Upper lobe of left lung (tissue), 6 donors: ENCODE measurements at places on chromosomes 4 and X. TPM values are rescaled to one million over a fixed set of nuclear protein-coding genes. Genes with fewer than 3 reads are reported as not detected.

DNA sequence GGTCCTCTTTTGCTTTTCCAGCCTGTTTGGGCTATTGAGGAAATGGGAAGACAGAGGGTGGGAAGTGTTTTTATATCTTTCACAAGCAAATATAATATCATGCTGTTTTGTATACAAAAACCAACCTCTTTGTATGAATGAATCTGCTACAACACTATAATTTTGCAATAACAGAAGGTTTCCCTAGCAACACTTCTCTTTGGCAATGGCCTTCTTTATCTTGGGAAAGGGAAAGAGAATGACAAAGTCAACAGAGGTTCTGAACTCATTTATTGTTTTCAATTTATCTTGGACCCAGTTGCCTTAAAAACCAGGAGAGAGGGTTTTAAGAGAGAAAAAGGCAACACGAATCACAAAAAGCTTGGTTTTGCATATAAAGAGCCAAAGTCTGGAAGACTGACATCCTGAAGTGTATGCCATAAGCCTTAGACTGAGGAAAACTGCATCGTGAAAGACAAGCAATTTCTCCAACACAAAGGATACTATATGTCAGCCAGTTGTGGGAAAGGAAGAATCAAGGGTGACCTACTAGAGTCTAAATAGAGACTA lies 121.8 kb upstream of the FAM241A start:
- no peak for DNase-seq

- DNase-seq: no peak
Measured at GRCh38 chrX:106707771-106708454, 18.6 kb upstream of the RNF128 start.

GRCh38 chrX:130330146-130330545 lies 9.6 kb upstream of the SLC25A14 start:
- no peak for DNase-seq

- no peak for DNase-seq
Measured at GRCh38 chrX:134144231-134144630, 92.8 kb upstream of the CCDC160 start.

GRCh38 chr4:33340168-33340567 lies 2620.0 kb downstream of the PCDH7 start:
- DNase-seq: no peak

BCORL1 gene
- total RNA-seq: 9.1 TPM

ARX gene
- total RNA-seq: not detected

- DNase-seq: no peak
Measured at GRCh38 chr4:39732728-39733127, 34.8 kb downstream of the UBE2K start.

- no peak for DNase-seq
Measured at GRCh38 chr4:8916906-8917305, 45.3 kb upstream of the HMX1 start.

CT55 gene
- total RNA-seq: not detected

GRCh38 chr4:16140879-16141249 lies 57.0 kb upstream of the PROM1 start:
- peak; percentile 65 for DNase-seq

- no peak for DNase-seq
Measured at GRCh38 chr4:139619644-139620043, 46.0 kb upstream of the MGST2 start.

MAGEB10 gene
- not detected for total RNA-seq

TLL1 gene
- 1.9 TPM for total RNA-seq

DNA sequence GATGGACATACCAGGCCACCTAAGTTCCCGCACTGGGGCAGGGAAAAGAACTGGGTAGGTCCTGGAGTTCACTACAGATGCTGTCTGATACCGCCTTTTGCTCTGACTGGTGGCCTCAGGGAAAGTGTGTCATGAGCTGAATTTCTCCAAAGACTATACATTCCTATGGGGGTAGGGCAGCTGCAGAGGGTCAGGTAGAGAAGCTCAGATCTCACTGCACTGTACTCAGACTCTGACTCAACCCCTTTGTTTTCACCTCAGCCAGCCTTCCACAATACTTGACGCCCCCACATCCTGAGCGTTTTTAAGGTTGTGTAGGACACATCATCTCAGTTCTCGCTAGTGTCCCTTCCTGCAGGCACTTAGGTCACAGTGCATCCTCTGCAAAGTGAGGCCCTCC lies 7.8 kb downstream of the GATB start:
- no peak for DNase-seq

RASGEF1B gene
- 64.3 TPM for total RNA-seq

DNA sequence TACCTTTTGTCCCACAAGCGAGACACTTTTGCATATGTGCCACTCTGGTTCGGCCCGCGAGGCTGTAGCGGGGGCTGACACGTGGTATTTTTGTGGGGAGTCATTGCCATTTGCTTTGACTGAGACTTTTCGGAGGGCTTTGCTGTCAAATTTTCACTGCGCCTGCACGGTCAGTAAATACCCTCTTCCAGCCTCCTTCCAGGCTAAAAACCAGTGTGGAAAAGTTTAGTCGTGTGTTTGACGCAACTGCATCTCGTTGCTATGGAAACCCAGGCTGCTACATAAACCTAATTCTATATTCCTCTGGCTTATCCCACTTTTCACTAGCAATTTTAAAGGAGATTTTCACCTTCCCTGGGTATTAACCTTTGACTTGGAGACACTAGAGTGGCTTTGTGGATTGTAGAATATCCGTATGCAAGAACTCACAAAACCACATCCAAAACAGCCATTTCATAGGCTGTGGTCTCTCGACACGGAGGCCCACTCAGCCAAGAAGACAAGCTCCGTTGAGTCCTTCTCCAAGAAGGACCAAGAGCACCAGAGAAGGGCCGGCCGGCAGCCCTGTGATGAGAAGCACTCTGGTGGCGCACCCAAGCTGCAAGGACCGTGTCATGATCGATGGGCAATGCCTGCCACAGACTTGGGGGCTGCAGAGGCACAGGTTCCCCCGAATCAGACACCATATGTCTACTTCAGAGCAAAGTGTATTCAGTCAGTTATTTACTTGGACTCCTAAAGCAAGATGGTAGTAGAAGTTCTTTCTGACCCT lies 38.4 kb upstream of the ENPP6 start:
- DNase-seq: no peak

TCP11X2 gene
- total RNA-seq: 0.30 TPM

BEX5 gene
- total RNA-seq: 3.7 TPM

DNA sequence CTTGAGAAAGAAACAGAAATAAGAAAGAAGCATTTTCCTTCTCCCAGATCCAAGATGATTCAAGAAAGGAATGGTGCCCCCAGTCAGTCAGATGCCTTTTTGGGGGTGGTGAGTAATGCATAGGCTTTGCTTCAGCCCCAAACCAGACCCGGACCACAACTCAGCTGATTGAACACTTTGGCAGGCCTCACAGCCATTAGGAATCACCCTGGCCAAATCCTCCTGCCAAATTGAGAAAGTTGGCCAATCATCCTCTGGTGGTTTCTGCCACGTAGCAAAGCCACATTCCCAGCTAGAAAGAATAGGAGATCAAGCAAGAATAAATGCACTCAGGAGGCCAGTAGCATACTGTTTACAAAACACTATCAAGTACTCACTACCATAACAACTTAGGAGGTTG lies 33.7 kb downstream of the FRMD7 start:
- DNase-seq: no peak

DNA sequence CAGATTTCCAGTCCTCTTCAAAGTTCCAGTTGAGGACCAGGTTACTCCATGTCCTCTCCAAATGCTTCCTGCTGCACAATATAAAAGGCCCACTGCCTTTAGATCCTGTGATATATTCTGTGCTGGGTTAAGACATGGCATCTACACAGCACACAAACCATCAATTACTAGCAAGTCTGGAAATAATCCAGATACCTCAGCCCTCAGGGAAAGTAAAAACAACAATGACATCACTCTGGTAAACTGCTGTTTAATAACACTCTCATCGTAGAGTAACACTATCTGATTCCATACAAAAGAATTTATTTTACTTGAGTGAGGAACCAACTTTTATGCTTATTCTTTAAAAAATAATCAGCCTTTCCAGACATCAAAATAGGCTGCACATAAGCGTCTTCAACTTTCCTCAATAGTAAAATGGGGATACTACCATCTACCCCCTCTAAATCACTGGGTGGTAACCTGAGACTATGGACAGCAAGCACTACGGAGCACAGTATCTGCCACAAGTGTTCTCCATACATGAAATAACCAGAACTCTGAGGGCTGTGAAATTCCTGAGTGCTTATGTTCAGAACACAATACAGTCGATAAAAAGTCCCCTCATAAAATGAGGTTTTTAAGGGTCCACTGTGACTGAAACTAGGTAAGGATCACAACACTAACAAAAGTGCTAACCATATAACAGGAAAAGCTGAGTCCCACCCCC lies 53.4 kb downstream of the ABCG2 start:
- no peak for DNase-seq

- DNase-seq: no peak
Measured at GRCh38 chrX:139642241-139642927, 65.6 kb downstream of the MCF2 start.

DNA sequence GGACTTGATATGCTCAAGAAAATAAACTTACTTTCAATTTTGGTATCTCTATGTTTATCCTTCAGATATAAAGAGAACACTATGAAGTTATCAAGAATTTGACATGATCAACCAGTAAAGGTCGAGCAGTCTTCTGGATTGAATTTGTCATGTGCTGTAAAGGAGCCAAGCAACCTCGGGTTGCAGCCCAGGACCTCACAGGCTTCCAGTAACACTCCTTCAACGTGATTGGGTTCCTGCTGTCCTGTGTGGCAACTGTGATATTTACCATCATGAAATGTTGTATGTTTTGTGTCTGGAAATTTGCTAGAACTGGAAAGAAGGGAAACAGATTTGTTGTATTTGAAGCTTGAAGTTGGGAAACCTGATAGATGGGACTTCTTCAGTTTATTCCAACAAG lies 52.0 kb upstream of the UGT2B7 start:
- DNase-seq: no peak

DNA sequence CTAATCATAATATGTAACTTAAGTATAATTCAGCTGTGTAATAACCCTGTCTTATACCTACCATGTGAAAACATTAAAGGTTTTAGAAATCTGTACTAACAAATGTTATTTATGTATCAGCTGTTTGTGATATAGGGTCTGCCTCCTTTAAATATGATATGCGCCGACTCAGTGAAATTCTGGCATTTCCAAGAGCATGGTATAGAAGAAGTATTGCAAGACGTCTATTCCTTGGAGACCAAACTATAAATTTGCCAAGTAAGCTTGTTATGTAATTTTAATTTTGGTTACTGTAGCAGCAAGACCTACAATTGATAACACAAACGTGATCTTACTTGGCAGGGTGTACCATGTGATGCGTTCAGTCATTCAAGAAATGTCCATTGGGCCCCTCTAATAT lies 32.3 kb upstream of the ADAD1 start:
- DNase-seq: no peak

DNA sequence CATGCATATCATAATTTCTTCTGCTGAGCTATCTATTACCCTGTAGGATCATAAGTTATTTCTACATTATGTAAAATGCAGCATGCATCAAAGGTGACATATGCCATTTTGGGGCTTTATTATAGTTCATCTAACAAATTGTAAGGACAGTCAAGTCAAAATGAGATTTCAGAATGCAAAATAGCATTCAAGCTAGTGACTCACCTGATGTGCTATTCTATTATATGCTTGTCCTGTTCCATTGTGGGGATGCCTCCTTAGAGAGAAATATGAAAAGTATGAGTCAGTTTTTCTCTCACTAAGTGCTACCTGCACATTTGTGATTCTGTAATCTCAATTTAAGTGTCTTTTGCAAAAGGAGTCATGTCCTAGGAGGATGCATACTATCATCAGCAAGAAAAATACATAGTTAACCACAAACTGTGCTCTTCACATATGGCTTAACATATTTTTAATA lies 647.0 kb upstream of the PCDH10 start:
- DNase-seq: no peak

UGT2B11 gene
- total RNA-seq: not detected

DNA sequence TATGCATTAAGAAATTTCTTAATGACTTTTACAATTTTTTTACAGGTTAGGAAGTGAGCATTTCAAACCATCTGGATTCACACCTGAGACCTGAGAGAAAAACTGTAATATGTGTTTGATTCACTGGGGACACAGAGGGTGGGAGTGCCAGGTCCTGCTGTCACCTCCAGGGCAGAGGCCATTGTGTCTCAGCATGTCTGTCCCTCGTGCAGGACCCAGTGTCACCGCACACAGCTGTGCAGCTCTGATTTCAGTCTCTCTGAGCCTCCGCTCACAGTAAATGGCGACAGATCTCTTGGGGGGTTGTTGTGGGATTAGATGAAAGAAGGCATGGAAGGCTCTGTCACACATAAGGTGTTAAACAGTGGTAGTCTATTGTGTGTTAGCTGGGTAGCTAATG lies 23.0 kb upstream of the CLDN24 start:
- no peak for DNase-seq

- no peak for DNase-seq
Measured at GRCh38 chr4:166143227-166143626, 270.2 kb downstream of the TLL1 start.

DNA sequence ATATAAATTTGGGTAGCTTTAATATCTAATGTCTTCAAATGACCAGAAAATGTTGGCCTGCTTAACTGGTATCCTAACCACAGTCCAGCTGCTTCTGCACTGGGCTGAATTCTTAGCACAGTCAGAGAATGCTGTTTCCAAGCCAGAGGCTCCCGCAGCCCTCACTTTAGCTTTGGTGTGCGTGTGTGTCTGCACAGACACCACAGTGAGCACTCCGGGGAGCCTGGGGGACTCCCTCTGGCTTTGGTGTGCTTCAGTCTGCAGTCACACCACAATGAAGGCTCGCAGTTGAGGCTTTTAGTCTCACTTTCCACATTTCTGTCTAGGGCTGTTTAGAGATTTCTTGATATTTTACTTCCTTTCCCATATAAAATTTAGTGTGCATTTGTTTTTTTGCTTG lies 53.6 kb downstream of the APOO start:
- DNase-seq: no peak

PPAT gene
- 5.3 TPM for total RNA-seq
